ENCODE measurements at places on chromosomes 5 and 9. TPM values are rescaled to one million over a fixed set of nuclear protein-coding genes. Genes with fewer than 3 reads are reported as not detected.

Gene CATSPER3
- not detected for total RNA-seq

Gene NMUR2
- total RNA-seq, result 0.10 TPM

Gene SPINK6
- total RNA-seq, result not detected

Gene BAAT
- not detected for total RNA-seq

Gene ADGRD2
- not detected for total RNA-seq

Gene ANKRA2
- 33.8 TPM for total RNA-seq

Gene TMEM215
- 0.39 TPM for total RNA-seq

All from skin of body (tissue), 3 donors.